ENCODE measurements at places on chromosomes 5 and 9. TPM values are rescaled to one million over a fixed set of nuclear protein-coding genes. Genes with fewer than 3 reads are reported as not detected.

The TNFAIP8 gene
- total RNA-seq, result 45.8 TPM

The CDH12 gene
- not detected for total RNA-seq

The GRIN3A gene
- 0.04 TPM for total RNA-seq

The GAS1 gene
- total RNA-seq, result 3.6 TPM

The MYOZ3 gene
- total RNA-seq, result 8.1 TPM

The TPRN gene
- total RNA-seq, result 23.3 TPM

The FYB1 gene
- total RNA-seq, result not detected

The CTSV gene
- 50.5 TPM for total RNA-seq

DNA sequence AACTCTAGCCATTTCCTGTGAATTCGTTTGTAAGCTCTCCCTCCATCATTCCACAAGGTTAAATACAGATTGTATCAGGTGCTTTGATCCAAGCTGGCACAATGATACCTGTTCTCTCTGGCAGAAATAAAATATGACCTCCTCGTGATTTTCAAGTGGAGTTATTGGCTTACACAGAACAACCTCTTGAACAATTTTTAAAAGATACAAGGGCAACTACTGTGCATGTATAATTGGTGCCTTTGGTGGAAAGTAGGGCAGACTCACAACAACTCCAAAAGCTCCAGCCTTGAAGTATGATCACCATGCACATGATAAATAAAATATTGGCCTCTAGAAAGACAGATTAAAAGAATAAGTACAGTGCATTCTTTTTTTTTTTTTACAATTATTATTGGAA is 106.0 kb downstream of the SEMA6A start:
- DNase-seq, result no peak

GRCh38 chr9:118891213-118891612 is 478.0 kb downstream of the BRINP1 start:
- no peak for DNase-seq

DNA sequence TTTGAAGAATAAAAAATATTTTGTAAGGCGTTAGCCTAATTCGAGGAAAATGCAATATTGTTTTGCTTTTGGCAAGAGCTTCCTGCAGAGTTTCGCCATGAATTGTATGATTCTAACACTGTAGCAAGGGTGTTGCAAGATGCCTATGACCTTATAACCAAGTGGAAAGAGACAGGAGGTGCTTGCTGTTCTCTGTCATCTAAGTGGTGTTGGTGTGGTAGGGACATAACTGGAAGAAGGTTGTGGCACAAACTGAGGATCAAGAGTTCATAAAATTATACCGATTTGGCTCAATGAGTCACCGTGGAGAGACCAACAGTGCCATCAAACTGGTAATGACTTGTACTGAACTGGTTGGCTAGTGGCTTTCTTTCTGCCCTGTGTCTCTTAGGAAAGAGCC is 6.3 kb downstream of the STC2 start:
- no peak for DNase-seq

GRCh38 chr9:1941989-1942388 is 73.2 kb upstream of the SMARCA2 start:
- no peak for DNase-seq

GRCh38 chr9:69877852-69878514 is 57.4 kb downstream of the CFAP95 start:
- peak; percentile 30 for DNase-seq

- no peak for DNase-seq
Observed at GRCh38 chr5:51882647-51883046, 499.4 kb downstream of the ISL1 start.

GRCh38 chr9:98885575-98886295 is 58.0 kb upstream of the COL15A1 start:
- DNase-seq, result no peak

- peak; percentile 11 for DNase-seq
Observed at GRCh38 chr5:95241-95980, 3.4 kb downstream of the PLEKHG4B start.

- DNase-seq, result no peak
Observed at GRCh38 chr5:76207120-76207519, 123.9 kb downstream of the SV2C start.

DNA sequence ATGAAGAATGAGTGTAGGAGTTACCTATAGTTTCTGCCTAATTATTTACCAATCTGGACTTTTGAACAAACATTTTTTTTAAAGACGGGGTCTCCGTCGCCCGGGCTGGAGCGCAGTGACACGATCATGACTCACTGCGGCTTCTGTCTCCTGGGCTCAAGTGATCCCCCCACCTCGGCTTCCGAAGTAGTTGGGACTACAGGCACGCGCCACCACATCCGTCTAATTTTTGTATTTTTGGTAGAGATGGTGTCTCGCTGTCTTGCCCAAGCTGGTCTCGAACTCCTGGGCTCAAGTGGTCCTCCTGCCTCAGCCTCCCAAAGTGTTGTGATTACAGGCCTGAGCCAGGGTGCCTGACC is 1.5 kb downstream of the CTNNA1 start:
- DNase-seq, result no peak

- no peak for DNase-seq
Observed at GRCh38 chr5:125463466-125464092, 717.1 kb upstream of the ZNF608 start.

GRCh38 chr5:160357861-160358411 is 12.5 kb downstream of the C1QTNF2 start:
- peak; percentile 21 for DNase-seq

DNA sequence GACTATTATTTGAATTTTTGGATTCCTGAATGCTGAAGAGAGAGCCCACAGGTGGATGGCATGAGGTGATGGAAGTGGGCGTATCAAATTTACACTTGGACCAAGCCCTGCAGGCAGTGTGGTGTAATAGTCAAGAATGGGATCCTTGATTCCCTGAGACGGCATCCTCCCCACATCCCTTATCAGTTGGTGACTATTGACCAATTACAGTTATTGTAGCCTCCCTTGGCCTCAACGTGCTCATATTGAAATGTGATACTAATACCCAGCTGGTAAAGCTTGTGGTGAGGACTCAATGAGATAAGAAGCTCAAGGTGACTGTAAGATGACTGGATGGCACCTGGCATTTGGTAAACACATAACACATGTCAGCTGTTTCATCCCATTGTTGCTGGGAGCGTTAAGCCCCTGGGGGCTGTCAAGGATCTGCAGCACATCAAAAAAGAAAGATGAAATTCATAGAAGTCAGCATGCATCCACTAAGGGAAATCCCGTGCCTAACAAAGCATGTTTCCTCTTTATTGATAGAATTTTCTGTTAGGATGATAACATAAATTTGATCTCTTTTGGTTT is 65.6 kb upstream of the IRX2 start:
- DNase-seq, result no peak

DNA sequence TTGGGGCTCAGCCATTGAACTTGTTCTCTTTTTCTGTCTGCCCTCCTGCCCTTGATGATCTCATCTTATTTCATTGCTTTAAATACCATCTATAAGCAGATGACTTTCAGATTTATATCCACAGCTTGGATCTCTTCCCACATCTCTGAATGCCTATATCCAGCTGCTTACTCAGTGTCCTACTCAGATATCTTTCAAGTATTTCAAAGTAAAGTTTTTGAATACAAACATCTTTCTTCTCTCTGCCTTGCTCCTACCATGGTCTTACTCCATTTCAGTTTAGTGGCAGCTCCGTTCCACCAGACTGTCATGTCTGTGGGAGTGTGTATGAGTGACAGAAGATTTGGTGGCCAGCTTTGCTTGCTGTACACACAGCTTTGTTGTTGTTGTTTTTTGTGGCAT is 59.7 kb downstream of the ERBIN start:
- no peak for DNase-seq

DNA sequence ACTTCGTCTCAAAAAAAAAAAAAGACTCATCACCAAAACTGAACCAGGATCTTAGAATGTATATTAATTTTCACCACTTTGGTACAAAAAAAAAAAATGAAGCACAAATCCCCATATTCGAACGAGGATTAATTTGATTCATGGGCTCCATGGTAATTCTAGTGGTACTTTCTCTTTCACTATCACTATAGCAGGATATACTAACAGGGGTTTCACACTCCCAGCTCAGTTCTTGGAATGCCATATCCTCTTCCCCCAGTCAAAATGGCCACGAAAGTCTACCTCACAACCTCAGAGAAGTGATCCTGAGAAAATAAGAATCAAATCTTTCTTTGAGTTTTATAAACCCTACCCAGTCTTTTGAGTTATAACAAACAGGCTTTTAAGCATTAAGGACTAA is 235.7 kb downstream of the FBXL17 start:
- no peak for DNase-seq

GRCh38 chr5:109719978-109720377 is 30.3 kb downstream of the MAN2A1 start:
- DNase-seq, result no peak

DNA sequence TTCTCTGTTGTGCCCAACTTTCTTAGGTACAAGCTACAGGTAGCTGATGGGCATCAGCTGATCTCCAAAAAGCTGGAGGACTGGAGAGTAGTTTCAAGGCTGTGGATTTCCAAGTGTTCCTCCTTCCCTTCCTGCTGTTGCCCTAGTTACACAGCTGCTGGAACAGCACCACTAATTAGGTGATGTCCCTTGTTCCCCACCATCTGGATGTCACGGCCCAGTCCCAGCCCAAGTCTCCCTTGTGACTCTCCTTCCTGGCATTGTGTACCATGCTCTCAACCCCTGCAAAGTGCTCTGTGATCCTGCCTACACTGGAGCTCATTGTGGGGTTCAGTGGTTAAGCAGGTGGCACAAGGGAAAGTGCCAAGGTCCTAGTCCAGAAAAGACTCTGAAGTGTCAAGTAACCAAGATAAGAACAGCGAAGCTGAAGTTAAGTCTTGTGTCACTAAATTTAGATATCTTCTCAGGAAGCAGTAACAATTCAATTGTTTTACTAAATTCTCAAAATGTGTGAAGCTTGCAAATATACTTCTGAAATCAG is 604.5 kb downstream of the ISL1 start:
- no peak for DNase-seq

DNA sequence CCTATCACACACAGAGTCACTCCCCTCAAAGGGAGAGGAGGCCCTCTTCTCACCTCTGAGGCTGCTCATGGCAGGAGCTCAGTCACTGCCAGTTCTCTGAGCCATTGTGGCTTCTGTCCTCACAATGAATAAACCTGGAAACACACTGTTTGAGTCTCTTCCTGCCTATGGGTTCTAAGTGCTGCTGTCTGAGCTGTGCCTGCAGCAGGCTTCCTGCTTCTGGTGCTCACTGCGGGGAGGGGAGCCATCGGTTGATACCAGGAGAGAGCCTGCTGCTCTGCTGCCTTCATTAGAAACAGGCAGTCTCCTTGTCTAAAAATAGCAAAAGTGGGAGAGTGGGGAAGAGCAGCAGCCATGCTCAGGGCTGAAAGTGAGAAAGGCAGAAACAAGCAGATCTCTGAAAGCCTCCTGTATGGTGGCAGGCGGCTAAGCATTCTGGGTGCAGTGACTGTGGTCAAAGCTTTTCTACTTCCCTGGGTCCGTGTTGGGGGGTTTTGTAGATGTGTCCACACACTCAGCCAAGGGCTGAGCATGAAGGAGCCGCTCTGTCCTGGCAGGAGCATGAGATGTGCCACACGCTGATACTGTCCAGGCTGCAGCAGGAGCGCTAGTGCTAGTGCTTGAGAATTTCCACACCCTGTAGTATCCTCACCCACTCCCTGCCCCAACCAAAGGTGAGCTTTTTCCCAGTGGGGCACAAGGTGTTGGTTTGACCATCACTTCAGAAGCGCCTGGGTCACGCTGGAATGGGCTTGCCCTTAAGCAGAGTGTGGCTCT is 34.2 kb downstream of the PRKACG start:
- no peak for DNase-seq

GRCh38 chr9:99021512-99021911 is 77.8 kb downstream of the COL15A1 start:
- no peak for DNase-seq

- no peak for DNase-seq
Observed at GRCh38 chr5:57895766-57896165, 413.2 kb upstream of the ACTBL2 start.

GRCh38 chr9:128419061-128419925 is 1.4 kb upstream of the CERCAM start:
- DNase-seq, result peak; percentile 66

- peak; percentile 78 for DNase-seq
Observed at GRCh38 chr9:130345897-130346385, 80.4 kb downstream of the HMCN2 start.
